ENCODE measurements at places on chromosomes 3 and 15.

DNA sequence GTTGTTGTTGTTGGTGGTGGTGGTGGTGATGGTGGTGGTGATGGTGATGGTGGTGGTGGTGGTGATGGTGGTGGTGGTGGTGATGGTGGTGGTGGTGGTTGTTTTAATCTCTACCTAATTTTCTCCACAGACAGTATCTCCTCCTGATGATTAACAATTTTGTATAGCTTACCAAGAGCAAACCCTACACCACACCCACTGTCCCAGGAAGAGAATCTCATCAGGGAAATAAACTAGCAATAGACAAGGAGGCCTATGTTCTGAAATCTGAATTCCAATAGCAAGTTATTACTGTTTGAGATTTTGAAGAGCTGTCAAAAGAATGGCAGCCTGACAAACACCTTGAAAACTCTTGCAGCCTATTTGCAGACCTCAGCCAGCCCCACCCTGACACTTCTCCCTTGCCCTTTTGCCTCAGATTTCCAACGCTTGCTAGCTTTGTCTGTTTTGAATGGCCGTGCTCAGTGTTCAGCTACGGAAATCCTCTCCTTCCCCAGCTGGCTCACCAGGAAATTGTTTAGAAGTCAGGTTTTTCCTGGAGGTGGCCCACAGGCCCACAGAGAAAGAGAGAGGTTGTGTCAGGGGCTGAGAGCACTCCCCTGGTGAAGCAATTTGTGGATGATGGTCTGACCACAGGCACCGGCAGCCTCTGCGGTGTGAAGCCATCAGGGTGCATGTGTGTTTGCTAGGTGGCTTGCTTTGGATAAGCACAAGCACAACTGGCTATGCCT lies 101.6 kb downstream of the MAGI1 start:
- DNase-seq, result no peak

DNA sequence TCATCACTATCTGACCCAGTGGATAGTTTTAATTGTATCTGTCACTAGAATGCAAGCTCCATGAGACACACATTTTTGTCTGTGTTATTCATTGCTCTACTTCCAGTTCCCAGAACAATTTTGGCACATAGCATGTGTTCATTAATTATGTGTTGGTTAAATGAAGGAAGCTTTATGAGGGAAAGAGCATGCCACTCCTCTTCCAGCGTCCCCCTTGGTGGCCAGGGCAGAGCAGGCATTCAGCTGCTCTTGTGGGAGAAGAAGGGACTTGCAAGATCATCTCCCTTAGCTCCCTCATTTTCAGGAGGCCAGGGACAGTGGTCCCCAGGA lies 489 bp upstream of the GALNT15 start:
- no peak for DNase-seq

GRCh38 chr3:158642474-158643210 lies 1.7 kb upstream of the GFM1 start:
- no peak for DNase-seq

DNA sequence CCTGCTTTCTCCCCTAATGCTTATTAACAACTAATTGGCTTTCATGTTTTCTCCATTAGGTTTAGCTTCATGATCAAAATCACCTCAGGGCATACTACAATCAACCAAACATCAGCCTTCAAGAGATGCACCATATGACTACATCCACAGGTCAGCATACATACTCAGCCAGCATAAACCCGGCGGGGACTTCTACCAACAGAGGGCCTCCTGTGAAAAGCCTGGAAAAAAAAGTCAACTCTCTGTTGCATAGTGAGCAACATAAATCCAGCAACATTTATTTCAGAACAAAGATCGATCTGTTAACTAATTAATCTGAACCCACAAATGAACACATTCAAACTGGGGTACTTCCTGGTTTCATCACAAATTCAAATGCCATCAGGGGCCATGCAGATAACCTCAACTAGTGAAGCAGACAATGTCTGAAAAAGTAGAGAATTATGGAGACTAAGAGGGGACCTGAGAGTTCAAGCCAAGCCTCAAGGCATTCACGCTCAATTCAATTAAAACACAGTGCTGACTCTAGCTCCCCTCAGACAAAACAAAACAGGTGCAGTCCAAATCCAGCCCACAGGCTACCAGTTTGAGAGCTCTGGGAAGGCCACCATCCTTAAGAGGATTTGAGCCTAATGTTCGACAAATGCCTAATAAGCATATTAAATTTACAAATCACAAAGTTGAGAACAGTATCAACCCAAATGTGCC lies 124.5 kb downstream of the MAGI1 start:
- DNase-seq, result no peak

DNA sequence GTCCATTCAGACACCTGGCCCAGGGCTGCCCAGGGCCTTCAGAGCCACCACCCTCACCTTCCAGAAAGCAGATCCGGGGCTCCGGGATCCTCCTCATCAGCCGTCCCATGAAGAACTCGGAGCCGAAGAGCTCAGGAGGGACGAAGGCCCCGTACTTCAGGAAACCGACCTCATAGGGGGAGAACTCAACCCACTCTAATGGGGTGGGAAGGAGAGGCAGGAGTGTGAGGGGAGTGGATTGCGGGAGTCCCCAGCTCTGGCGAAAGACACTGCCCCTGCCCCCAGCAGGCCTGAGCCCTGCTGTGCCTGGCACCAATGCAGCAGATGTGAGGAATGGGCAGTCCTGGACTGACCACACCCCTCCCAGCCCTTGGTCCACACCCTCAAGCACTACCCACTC lies 22.6 kb downstream of the PLA2G4D start:
- DNase-seq, result no peak

- DNase-seq, result no peak
Observed at GRCh38 chr3:46934498-46935167, 41.9 kb downstream of the CCDC12 start.

DNA sequence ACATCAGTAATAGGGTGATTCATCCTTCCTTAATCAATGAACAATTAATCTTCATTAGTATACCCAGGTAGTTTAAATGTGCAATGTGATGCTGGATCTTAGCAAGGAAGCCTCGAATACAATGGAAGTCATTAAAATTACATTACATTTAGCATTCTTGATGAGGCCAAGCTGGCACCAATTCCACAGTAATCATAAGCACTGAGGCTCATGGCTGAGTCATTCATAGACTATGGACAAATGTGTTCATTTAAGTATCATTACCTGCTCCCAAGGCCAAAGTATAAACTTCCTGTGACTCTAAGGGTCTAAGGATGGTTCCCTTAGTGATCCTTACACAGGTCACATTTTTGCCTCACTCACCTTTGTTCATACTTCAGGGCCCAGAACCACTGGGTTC lies 266.4 kb upstream of the CDIN1 start:
- no peak for DNase-seq

- DNase-seq, result no peak
Observed at GRCh38 chr3:127036209-127037020, 53.5 kb downstream of the PLXNA1 start.

- DNase-seq, result no peak
Observed at GRCh38 chr3:138362538-138362937, 14.2 kb downstream of the MRAS start.

GRCh38 chr3:116678853-116679252 lies 30.7 kb upstream of the TUSC7 start:
- DNase-seq, result no peak

- DNase-seq, result no peak
Observed at GRCh38 chr3:170593634-170594033, 7.8 kb upstream of the SLC7A14 start.

- DNase-seq, result no peak
Observed at GRCh38 chr15:100263721-100264455, 77.9 kb downstream of the ADAMTS17 start.

DNA sequence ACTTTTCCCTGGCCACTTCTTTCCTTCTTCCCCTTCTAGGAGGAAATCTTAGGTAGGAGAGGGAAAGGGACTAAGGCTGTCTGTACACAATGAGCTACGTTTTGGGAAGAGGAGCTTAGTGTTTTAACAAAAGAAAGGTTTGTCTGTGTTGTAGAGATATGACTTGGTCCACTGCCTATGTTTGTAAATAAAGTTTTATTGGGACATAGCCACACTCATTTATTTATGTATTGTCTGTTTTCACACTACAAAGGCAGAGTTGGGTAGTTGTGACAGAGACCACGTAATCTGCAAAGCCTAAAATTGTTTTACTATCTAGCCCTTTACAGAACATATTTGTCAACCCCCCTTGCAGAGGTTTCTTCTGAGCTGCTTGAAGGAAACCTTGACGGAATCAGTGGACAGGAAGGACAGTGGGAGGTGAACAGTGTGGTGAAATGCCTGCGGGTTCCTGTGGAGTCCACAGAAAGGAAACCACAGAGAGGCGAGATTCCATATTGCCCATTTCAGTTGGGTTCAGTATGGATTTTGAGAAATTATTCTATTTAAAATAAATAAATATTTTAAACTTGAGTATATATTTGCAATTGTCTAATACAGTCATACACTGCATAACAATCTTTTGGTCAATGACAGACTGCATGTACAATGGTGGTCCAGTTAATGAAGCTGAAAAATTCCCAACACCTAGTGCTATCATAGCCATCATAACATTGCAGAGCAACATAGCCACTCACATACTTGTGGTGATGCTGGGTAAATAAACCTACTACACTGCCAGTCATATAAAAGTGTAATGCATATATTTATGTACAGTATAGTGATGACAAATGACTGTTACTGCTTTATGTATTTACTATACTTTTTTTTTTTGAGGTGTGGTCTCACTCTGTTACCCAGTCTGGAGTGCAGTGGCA lies 157.9 kb upstream of the NUDT16 start:
- no peak for DNase-seq

DNA sequence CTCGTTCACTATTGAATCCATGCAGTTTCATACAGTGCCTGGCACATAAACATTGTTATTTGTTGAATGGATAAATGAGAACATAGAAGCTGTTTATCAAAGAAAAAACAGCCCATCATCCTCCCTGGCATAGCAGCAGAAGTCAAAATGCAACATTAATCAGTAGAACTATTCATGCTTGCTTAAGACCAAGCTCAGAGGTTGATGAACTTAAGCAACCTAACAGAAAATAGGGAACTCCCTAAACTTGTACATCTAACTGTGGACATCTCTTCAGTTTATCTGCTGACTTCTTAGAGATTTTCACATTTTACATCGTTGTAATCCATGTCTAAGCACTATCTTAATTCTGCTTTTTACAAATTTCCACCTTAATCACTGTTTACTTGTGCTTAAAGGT lies 29.2 kb downstream of the SENP8 start:
- DNase-seq, result no peak

DNA sequence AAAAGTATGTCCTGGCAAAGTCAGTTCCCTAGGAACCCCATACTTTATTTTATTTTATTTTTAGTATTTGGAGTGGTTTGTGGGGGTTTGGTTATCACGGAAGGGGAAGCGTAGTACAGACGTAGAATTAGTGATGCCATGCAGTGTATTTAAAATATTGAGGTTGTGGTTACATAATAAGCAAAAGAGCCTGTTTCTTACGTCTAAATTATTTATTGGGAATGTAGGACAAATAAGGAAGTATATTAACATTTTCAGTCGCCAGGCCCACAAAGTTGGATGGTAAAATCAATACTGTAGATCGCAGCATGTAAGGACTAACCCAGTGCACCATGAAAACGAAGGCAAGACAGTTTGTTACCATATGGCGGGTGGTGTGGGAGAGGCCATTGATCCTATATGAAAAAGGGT lies 558 bp downstream of the DTWD1 start:
- DNase-seq, result no peak

DNA sequence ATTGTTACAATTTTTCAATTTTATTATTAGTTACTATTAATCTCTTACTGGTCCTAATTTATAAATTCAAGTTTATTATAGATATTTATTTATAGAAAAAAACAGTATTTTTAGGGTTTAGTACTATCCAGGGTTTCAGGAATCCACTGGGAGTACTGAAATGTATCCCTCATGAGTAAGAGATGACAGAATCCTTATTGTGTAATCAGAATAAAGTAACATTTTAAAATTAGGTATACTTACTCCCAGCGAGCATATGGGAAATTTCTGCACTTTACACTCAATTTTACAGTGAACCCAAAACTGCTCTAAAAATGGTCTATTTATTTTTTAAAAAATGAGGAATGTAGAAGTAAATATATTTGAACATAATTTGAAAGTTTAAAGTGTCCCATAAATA lies 202.7 kb downstream of the CGGBP1 start:
- DNase-seq, result no peak

- DNase-seq, result no peak
Observed at GRCh38 chr3:139292711-139293664, 50.8 kb upstream of the MRPS22 start.

GRCh38 chr15:67135494-67135893 lies 70.1 kb downstream of the SMAD3 start:
- no peak for DNase-seq

- DNase-seq, result no peak
Observed at GRCh38 chr3:24156466-24156865, 211.4 kb downstream of the NR1D2 start.

DNA sequence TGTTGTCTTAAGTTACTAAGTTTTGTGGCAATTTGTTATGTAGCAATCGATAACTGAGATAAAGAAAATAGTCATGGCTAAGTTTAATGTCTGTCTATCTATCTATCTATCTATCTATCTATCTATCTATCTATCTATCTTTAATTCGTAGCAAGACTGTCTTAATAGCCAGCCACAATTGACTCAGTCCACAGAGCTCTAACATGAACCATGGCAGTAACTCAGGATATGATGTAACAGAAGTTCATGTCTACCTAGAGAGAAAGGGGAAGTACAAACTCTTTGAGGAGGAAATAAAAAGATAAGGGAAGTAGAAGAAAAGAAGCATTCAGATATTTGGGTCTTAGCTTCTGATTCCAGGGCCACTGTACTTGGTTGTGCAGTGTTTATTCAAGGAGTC lies 61.5 kb upstream of the FNDC3B start:
- DNase-seq, result no peak

GRCh38 chr3:46705022-46705530 lies 3.9 kb downstream of the TMIE start:
- DNase-seq, result peak; percentile 73
